ENCODE measurements at places on chromosomes 13 and 19. TPM values are rescaled to one million over a fixed set of nuclear protein-coding genes. Genes with fewer than 3 reads are reported as not detected.
A peak's percentile ranks its signal among the peaks of the same experiment; 100 is the strongest.

Gene KRTDAP
- not detected for total RNA-seq

Gene B3GNT3
- not detected for total RNA-seq

Gene IER2
- total RNA-seq, result 16.6 TPM

DNA sequence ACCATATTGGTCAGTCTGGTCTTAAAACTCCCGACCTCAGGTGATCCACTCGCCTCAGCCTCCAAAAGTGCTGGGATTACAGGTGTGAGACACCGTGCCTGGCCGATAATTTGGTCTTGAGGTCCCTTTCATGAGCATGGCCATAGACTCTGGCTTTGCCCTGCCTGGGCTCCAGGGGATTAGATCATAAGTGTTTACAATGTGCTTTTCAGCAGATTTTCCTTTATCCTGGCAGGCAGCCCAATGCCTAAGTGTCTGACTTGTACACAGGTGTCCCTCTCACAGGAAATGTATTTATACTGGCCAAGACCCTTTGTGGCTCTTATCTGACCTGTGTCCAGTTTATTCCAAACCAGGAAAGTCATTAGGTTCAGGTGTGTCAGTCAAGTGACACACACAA, 15.9 kb downstream of the BCAM start:
- peak; percentile 43 for DNase-seq

DNA sequence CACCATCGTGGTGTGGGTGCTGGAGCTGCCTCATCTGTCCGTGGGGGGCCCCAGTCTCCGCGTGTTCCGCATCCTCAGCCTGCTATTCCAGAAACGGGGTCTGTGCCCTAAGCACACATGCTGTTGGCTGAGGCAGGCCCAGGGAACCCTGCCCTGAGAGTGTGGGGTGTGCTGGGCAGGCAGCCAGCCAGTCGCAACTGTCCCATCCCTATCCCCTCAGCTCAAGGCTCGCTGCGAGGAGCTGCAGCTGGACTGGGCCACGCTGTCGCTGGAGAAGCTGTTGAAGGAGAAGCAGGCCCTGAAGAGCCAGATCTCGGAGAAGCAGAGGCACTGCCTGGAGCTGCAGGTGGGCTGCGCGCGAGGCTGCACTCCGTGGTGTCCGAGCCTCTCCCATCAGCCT, 21.9 kb downstream of the PLEKHJ1 start:
- DNase-seq, result no peak

- DNase-seq, result peak; percentile 24
Observed at GRCh38 chr13:74040200-74040599, 94.0 kb downstream of the KLF12 start.

- no peak for DNase-seq
Observed at GRCh38 chr13:42377640-42378382, 105.9 kb downstream of the AKAP11 start.
